ENCODE measurements at places on chromosomes 3 and 15.

- DNase-seq: no peak
Observed at GRCh38 chr3:197327701-197328100, 29.3 kb upstream of the DLG1 start.

DNA sequence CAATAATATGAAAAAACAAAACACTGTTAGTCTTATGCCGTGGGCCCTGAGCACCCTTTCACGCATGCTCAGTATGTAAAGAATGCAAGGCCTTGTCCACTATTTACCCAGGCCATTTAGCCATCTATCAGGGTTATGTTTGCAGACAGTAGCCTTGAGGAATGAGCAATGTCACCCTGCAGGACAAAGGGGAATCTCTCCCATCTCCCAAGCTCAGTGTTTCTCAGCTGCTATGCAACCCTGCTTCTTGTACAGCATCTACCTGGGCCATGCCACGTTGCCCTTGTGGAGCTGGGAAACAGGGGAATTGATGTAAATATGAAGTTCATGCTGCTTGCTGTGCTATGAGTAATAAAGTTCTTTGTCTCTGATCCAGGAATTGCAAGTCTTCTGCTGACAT lies 51.5 kb upstream of the SLCO2A1 start:
- no peak for DNase-seq

DNA sequence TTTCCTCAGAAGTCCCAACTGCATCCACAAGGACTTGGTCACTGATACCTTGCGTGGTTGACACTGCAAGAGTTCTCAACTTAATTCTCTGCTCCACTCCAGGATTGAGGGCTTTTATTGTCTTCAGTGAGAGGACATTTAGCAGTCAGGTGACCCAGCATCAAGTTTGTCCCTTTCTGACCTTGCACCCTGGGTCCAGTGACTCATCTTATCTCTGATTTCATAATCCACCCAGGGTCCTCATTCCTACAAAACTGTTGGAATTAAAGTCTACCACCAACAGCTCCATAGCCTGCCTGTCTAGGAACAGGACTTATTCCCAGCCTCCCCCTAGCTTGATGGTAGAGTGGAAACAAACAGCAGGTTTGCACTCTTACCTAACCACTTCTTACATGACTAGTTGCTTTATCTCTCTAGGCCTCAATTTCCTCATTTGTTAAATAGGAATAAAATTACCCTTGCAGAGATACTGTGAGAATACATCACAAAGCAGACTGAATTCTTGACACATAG lies 151.3 kb upstream of the LPP start:
- no peak for DNase-seq

DNA sequence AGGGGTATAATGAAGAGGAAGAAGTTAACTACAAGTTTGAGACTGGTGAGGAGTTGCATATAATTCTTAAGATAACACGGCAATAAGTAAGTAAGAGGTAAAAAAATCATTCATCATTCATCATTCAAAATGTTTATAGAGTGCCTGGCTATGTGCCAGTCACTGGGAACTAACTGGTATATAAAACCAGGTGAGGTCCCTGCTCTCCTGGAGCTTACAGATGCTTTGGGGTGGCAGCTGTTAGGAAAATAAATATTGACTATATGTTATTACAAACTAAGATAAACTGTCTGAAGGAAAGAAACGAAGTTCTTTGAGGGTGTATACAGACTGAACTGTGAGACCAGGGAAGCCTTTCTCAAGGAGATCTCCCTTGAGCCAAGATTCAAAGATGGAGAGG lies 2.9 kb downstream of the CASR start:
- no peak for DNase-seq

DNA sequence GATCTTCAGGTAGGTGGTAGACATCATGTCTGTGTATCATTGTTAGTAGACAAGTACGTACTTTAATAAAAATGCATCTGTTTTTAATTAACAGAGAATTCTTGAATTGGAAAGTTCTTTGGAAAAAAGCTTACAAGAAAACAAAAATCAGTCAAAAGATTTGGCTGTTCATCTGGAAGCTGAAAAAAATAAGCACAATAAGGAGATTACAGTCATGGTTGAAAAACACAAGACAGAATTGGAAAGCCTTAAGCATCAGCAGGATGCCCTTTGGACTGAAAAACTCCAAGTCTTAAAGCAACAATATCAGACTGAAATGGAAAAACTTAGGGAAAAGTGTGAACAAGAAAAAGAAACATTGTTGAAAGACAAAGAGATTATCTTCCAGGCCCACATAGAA lies 149.1 kb upstream of the LRRFIP2 start:
- no peak for DNase-seq

DNA sequence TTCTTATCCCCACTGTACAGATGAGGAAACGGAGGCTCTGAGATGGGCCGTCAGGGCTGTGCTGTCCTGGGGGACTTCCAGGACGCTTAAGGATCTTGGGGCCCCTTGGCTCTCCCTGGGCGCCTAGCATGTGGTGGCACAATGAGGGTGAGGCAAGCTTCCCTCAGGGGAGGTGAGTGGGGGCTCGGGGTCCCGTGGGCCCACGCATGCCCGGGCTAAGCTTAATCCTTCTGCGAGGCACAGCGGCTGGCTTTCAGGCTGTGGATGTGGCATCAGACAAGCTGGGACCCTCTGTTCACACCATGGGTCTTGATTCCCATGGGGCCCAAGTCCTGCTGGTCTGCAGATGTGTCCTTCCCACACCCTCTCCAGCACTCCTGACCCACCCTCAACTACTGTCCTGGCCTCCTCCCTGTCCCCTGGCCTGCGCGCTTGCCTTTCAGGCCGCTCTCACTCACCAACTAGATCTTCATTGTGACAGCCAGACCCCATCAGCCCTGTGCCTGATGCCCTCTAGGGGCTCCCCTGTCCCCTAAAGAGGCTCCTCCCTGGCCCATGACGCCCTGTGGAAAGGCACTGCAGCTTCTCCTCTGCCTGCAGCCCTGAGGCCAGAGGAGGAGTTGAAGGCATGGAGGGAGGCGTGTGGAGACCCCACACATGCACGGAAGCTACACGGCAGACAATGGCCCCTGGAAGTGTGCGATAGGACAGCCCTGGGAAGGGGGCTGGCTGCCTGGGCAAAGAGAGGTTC lies 11.3 kb downstream of the DUSP7 start:
- DNase-seq: no peak

DNA sequence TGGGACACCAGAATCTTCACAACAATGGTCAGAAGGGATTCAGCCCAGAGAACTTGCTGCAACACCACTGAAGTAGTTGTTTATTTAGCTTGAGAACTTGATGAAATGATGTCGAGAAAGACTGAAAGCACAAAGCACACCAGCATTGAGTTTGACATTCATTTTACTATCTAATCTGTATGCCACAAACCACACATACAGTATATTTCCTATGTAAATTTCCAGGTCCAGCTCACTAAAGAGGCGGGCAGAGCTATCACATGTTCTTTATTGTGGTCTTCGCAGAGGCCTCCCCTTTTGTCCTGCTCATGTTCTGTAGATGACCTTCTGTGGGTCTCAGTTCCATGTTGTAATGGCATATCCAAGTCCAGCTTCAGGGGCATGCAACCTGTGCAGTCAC lies 10.4 kb upstream of the FMN1 start:
- no peak for DNase-seq

DNA sequence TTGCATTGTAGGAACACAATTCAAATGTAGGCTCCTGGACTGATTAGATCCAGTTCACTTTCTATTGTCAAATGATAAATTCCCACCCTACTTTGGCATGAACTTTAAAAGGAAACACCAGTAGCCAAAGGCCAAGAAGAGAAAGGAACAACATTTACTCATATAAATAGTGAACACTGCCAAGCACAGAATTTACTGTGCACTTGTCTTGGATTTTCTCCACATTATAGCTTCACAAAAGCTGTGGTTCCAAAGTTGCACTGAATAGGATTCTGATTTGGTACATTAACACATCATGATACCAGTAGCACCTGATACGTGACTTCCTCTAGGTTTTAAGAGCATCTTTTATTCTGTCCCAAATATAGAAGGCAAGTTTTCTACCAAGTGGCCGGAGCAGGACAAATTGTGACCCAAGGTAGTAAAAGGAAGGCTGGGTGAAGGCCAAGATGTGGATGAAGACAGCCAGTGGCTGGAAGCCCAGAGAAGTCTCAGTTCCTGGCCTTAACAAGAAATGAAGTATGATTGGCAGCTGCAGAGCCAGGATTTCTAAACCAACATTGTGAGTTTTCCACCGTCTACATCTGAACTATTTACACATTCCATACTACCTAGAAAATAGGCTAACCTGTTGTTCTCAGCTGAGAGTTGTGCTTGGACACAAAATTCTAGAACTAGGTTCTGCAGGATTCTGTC lies 206.7 kb downstream of the THRB start:
- no peak for DNase-seq

DNA sequence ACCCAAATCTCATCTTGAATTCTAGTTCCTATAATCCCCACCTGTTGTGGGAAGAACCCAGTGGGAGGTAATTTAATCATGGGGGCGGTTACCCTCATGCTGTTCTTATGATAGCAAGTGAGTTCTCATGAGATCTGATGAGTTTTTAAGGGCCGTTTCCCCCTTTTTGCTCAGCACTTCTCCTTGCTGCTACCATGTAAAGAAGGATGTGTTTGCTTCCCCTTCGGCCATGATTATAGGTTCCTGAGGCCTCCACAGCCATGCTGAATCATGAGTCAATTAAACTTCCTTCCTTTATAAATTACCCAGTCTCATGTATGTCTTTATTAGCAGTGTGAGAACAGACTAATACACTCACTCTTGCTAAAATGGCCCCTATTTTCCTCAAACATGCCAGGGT lies 374.7 kb downstream of the TUSC7 start:
- DNase-seq: no peak

DNA sequence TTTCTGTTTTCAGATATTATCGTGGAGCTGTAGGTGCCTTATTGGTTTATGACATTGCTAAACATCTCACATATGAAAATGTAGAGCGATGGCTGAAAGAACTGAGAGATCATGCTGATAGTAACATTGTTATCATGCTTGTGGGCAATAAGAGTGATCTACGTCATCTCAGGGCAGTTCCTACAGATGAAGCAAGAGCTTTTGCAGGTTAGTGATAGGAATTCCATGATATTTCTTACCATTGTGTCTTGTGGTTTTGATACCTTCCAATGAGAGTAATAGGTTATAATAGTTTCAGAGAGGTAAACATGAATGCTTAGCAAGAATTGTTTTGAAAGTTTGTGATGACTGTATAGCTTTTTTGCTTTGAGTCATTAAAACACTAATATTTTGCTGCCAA lies 8.5 kb downstream of the RAB11A start:
- DNase-seq: no peak
